Naive thymus-derived CD8-positive, alpha-beta T cell (primary cell): ENCODE measurements at places on chromosomes 3 and 15. TPM values are rescaled to one million over a fixed set of nuclear protein-coding genes. Genes with fewer than 3 reads are reported as not detected.

DNA sequence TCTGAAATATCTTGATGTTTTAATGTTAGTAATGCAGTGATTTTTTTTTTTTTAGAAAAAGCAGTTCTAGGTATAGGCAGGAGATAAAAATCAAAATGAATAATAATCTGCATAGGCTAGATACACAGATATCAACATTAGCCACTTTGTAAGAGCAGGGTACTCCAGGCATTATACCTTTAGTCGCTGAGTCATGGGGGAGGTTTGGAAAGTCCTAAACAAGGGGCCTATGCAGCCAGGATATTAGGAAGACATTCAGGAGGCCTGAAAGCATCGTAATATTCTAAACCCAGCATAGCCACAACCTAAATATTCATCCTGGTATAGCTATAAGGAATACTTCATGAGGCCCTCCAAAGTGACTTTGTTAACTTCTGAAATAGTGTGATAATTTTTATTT, 258.1 kb upstream of the NECTIN3 start:
- DNase-seq = no peak

- DNase-seq = no peak
Measured at GRCh38 chr3:95172164-95172943, 1109.5 kb downstream of the NSUN3 start.

DNA sequence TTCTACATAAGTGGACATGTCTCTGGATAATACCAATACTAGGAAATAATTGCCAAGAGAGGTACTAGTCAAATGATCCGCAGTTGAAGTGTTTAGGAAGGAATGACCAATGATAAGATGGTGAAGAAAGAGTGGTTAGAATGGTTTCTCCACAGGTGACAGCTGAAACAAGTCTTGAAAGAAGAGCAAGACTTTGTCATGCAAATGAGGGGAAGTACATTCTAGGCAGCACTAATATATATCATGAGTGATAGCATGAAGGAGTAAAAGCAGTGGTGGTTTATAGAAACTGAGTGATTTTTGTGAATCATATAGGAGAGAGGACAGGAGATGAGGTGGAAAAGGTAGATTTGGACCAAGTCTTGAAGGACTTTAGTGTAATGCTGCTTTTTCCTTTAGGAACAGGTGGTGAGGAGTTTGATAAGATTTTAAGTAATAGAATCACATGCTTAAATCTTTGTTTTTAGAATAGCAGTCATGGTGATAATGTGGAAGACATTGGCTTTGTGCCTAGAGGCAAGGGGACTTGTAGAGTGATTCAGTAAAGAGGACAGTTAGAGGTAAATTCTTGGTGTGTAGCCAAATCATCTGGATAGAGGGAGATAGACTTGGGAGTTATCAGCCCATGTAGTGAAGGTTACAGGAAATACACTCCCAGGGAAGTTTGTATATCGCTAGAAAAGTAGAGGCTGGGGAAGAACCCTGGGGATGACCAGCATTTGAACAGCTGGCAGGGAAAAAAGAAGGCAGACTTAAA, 31.9 kb downstream of the SLMAP start:
- no peak for DNase-seq

TRIM42 gene
- polyA plus RNA-seq = not detected

- no peak for DNase-seq
Measured at GRCh38 chr3:111594205-111594604, 941 bp downstream of the ZBED2 start.

DNA sequence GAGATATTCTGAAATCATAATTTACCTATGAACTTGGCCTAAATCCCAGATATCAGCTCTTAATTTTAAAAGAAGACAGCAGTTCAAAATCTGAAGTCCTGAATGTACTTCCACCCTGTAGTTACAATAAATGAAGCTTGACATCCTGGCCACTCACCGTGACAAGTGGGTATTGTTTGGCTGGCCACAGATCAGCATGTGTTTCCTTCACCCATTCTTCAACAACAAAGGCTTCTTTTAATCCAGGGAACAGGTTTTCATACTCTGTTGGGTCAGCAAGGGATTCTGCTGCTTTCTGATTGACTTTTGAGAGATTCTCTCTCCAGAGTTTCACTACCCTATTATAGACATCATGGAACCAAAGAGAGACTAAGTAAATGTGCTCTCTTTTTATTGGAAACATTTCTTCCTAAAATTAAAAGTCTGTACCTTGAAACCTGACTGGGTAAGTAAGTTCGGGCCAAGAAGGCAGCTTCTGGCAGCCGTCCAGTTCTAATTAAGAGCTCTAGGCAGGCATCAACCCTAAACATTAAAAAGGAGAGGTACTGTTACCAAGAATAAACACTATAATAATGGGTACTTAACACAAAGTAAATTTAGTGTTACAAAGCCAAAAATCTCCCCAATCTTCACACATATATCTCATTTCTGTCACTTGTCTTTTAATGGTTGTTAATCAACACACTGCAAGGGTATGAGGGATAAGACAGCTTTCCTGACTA, 15.2 kb downstream of the MRPS22 start:
- no peak for DNase-seq

DNA sequence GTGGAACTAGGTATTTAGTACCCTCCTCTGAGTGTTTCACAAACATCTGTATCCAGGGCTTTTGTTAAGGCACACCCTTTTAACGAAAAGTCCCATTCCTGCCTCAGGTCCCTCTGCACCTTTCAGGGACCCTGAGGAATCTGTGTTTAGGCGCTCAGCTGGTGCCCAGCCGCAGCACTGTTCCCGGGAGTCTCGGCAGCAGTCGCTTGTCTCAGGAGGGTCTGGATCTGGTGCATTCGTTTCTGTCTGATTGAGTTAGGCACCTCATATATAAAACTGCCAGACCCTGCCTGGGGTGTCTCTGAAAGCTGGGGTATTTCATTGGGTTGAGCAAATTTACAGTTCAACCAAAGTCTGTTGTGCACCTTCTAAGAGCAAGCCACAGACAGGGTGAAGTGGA, 162.8 kb upstream of the TOPAZ1 start:
- no peak for DNase-seq

DNA sequence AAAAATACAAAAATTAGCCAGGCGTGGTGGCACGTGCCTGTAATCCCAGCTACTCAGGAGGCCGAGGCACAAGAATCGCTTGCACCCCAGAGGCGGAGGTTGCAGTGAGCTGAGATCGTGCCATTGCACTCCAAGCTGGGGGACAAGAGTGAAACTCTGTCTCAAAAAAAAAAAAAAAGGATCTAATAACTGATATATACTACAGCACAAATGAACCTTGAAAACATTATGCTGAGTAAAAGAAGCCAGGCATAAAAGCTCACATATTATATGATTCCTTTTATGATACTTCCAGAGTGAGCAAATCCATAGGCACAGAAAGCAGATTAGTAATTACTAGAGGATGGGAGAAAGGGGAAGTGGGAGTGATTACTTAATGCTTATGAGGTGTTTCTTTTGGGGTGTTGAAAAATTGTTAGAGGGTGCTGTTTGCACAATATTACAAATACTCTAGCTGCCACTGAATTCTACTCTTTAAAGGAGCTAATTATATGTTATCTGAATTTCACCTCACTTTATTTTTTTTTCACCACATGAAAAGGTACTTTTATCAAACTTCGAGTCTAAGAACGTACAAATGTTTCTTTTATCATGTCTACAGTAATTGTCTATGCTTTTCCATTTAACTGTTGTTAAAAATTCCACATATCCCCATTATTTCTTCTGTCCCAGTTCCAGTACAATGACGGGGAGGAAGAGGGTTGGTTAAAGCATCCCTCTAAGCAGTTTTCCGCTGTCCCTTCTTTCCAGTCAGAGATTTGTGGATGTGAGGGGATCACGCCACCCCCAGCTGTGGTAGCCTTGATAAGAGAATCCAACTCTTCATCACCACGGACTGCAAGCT, 77.7 kb upstream of the FAM174B start:
- no peak for DNase-seq

CHL1 gene
- not detected for polyA plus RNA-seq

GRCh38 chr3:183812761-183813445, 12.5 kb downstream of the MAP6D1 start:
- no peak for DNase-seq

GRCh38 chr3:94171954-94172353, 109.1 kb downstream of the NSUN3 start:
- DNase-seq = no peak

GRCh38 chr15:88036154-88036839, 220.2 kb downstream of the NTRK3 start:
- DNase-seq = no peak

MAP1A gene
- 0.05 TPM for polyA plus RNA-seq

PPP1R14D gene
- polyA plus RNA-seq = not detected

GOLGA8Q gene
- not detected for polyA plus RNA-seq

DNA sequence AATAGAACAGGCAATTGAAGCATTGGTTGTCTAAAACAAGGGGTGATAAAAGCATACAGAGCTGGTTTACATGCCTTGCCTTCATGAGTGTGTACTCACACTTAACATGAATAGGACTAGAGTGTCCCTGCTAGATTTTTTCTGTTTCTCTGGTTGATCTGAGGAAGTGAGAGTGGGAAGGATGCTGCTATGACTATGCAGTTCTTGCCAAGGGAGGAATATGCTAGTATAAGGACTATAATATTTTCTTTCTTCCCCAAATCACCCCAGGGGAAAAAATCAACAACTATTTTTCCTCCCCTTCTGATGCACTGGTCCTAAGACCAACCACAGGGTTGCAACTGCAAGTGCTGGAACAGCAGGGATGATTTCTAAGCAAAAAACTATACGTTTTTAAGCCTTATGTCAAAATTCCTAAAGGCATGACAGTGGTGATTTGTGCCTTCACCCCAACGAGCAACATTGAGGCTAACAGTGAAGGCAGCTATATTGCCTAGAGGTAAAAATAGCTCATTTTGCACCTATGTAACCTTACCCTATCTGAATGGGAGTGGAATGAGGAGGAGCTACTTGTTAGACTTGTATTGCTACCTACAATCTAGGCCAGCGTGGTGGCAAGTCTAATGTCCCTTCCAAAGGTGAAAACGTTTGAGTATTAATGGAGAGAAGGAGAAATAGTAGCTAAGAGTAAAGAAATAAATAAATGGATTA, 33.5 kb upstream of the USP8 start:
- DNase-seq = no peak

ZNF662 gene
- polyA plus RNA-seq = 1.1 TPM

- DNase-seq = no peak
Measured at GRCh38 chr3:120311863-120312794, 27.1 kb upstream of the GPR156 start.

DNA sequence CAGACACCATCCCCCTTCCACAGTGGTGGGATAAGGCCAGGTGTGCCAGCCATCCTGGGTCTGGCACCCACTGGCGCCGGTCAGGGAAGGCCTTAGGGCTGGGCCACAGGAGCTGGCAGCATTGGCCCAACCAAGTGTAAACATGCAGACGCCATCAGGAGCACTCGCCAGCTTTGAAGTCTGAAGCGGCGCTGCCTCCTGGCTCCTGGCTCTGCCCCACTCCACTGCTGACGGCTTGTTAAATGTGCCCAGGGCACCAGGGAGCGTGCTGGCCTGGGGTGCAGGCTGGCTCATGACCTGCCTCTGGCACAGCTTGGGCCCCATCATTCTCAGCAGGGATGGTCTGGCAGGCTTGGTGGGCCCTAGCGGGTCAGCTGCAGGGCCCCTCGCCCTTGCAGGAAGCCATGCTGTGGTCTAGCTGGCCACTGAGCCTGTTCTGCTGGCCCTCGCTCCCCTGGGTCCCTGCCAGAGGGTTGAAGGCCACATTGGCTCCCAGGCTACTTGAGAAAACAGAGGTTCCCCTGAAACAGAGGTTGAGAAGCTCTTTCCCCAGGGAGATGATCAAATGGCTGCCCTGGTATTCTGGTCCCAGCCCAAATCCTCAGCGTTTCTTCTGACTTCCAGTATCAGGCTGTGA, 116.6 kb downstream of the DNAJB8 start:
- DNase-seq = no peak

DNA sequence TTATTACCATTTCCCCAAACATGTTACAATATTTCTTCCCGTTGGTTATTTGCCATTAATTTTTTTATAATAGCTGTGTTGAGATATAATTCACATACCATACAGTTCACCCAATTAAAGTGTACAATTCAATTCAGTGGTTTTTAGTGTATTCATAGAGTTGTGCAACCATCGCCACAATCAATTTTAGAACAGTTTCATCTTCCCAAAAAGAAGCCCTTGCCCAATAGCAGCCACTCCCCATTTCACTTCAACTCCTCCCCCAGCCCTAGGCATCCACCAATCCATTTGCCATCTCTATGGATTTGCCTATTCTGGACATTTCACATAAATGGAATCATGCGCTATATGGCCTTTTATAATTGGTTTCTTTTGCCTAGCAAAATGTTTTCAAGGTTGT, 225.1 kb downstream of the EPHB1 start:
- no peak for DNase-seq

GRCh38 chr15:57575363-57575762, 16.3 kb upstream of the MYZAP start:
- no peak for DNase-seq

- no peak for DNase-seq
Measured at GRCh38 chr3:194707147-194707540, 21.5 kb downstream of the FAM43A start.

DNA sequence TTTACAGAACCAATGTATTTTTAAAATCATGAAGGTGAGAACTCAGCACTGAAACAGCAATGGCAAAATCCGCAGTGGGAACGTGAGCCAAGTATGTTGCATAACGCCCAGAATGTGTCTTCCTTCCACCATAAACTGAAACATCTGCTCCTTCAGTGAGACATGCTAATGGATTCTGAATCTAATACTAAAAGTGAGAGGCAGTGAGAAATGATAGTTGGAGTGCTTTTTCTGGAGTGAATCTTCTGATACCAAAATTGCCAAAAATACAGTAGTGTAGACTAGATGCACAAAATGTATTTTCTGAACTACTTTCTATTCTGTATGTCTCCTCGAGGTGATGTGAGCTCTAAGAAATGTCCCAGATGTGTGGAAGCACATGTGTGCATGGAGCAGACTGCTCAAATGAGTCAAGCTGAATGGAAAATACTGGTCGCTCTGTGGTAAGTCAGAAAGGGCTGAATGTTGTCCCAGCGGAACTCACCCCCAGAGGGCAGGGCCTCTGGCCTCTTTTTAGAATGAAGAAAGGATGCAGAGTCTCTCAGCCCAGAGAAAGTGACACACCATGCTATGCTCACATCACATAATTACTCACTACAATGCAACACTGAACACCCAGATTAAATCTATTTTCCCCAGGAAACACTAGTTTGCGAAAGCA, 73.0 kb downstream of the ATP10A start:
- no peak for DNase-seq
